Adrenal gland (tissue), 19 donors: ENCODE measurements at places on chromosomes 3 and 15. TPM values are rescaled to one million over a fixed set of nuclear protein-coding genes. Genes with fewer than 3 reads are reported as not detected.

CCR3 gene
- not detected for total RNA-seq

DNA sequence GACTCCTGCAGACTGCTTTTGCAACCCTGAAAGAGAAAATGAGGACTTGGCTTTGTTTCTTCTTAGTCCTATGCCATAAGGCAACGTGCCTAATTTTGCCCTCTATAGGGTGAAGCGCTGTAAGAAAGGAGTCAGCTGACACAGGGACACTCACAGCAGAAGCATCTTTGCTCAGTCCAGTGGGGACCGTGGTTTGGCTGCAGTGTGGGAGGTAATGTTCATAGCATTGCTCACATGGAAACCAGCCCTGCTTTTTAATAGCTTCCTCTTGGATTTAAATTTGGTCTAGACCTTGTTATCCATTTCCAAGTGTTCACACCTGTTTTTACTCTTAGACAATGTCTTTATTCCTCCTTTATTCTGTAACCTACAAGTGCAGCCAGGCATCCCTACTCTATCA, 1032.1 kb downstream of the NTRK3 start:
- no peak for DNase-seq

GDPGP1 gene
- 15.7 TPM for total RNA-seq

DIPK2A gene
- total RNA-seq: 35.5 TPM

GRCh38 chr3:88336894-88337293, 187.1 kb downstream of the C3orf38 start:
- no peak for DNase-seq

- DNase-seq: no peak
These were observed 39.5 kb downstream of the ZBTB38 start for GRCh38 chr3:141407825-141408224.

DNA sequence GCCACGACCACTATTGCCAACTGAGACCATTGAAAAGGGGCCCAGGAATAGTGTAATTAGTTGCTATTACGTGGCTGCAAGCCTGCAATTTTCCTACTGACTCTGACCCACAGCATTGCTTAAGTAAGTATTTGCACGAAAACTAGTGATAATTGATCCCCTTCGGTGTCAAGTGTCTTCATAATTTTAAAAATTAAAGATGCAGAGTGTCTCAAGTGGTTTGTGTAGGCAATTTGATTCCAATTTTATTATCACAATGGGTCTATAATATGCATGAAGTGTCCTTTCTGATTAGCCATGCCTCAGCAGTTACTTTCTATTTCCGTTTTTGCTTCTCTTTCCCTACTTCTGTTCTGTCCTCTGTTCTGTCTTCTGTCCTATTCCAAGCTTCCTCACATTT, 259.2 kb downstream of the C3orf38 start:
- DNase-seq: no peak

DNA sequence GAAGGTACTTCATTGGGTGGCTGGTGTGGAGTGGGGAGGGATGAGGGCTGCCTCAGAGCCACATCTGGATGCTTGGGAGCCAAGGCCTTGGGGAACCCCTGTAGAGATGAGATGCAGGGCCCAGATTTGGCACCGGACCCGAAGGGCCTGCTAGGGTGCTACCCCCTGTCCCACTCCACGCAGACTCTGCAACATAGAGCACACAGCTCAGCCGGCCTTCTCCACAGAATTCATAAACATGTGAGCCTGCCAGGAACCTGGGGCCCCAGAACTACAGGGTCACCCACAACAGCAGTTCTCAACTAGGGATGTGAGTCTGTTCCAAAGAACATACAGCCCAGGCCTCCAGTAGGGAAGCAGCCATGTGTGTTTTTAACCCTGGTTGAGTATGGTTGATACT, 62.8 kb downstream of the LRIG1 start:
- no peak for DNase-seq

- DNase-seq: no peak
These were observed 141.0 kb upstream of the MYRIP start for GRCh38 chr3:39668420-39668819.

LRRN1 gene
- 0.14 TPM for total RNA-seq

- no peak for DNase-seq
These were observed 66.6 kb downstream of the KCNMB2 start for GRCh38 chr3:178602856-178603255.

DNA sequence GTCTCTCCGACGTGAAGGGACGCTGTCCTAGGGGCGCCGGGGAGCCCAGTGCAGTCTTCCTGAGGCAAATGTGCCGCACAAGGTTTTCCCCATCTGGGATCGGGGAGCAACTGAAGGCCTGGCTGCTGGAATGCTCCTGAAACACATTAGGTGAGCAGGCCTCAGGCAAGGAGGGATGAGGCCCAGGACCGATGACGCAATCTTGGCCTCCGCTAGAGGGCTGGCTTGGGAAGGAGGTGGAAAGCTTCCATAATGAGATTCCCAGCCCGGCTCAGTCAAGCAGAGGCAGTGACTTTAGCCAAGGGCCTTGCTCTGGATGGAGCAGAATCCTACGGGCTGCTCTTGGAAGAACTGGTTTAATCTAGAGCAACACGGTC, 50.8 kb downstream of the CPN2 start:
- DNase-seq: peak; percentile 72

GRCh38 chr3:45564172-45564571, 30.4 kb upstream of the LIMD1 start:
- DNase-seq: no peak

DNA sequence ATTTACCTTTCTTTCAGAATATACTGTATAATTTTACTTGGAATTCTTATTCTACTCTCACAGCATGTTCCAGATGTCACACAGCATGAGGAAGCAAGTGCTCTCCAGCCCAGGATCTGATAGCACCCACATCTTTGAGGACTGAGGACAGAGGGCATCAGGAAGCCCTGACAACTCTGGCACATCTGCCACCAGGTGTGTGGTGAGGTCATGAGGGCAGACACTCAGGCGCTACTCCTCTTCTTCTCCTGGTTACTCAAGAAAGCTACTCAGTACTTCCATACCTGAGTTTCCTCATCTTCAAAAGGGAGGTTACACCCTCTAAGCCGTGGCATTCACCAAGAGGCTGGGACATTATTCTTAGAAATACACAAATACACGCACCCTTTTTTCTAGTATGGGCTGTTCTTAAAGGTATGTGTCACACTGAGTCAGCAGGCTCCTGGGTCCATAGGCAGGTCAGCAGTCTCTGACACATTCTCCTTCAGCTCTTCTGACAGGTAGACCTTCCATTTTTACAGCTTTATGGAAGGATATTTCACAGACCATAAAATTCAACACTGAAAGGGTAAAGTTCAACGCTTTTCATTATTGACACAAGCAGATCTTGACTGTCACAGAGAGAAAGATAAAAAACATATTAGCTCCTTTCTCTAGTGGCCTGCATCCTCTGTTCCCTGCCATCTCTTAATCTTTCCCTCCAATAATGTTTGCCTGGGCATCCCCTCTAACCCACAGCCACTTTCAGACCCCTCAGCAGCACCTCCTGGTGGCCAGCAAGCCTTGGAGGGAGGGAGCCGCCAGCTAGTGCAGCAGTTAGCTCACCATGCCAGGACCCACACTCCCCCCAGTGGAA, 103.2 kb upstream of the TJP1 start:
- peak; percentile 72 for DNase-seq
